ENCODE measurements at places on chromosomes 16 and 17.
A peak's percentile ranks its signal among the peaks of the same experiment; 100 is the strongest.

GRCh38 chr16:22670551-22671041 lies 143.4 kb upstream of the HS3ST2 start:
- no peak for DNase-seq

DNA sequence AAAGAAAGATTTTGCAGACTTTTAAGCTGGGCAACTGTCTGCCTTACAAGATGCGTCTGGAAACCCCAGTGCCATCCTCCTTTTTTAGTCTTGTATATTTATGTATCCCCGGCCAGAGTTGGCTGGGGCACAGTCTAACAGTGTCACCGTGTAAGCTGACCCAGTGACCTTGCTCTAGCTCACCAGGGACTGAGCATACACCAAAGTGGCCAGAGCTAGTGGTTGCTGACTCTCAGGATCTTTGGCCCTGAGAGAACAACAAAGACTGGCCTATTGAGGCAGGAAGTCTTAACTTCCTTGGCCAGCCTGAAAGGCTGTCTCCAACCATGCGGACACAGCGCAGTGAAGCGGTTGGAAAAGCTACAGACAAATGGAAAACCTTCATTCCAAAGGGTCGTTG lies 745.2 kb downstream of the WWOX start:
- no peak for DNase-seq

- DNase-seq = no peak
Observed at GRCh38 chr17:51687887-51688286, 427.5 kb downstream of the UTP18 start.

DNA sequence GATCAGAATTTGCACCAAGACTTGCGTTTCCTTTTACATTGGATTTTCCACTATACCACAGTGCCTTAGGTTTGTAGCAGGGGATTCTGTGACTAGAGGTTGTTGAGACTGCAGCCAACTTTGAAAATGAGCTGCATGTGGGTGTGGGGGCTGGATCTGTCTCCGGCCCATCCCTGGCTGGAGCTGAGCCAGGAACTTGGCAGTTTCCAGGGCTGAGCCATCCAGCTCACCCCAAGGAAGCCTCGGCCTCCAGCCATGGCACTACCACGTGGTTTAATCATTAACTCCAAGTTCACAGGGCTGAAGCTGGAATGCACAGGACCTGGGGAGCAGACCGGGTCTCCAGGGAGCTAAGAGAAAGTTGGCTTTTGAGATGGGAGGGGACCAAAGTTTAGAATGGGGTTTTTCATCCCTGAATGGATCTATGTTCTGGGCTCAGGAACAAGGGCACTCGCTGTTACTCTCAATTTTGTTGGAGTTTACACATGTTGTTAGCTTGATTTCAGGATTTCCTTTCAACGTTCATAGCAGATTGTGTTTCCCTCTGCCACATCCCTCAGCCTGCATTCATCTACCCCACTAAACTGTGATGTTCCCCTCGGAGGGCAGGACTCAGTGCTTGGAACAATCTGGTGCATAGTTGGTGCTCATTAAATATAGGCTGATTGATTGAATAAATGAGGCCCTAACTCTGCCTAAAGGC lies 42.3 kb upstream of the HNF1B start:
- DNase-seq = no peak

- no peak for DNase-seq
Observed at GRCh38 chr16:49547448-49547847, 173.8 kb downstream of the C16orf78 start.

GRCh38 chr16:65837464-65837863 lies 529.0 kb upstream of the CDH5 start:
- no peak for DNase-seq

DNA sequence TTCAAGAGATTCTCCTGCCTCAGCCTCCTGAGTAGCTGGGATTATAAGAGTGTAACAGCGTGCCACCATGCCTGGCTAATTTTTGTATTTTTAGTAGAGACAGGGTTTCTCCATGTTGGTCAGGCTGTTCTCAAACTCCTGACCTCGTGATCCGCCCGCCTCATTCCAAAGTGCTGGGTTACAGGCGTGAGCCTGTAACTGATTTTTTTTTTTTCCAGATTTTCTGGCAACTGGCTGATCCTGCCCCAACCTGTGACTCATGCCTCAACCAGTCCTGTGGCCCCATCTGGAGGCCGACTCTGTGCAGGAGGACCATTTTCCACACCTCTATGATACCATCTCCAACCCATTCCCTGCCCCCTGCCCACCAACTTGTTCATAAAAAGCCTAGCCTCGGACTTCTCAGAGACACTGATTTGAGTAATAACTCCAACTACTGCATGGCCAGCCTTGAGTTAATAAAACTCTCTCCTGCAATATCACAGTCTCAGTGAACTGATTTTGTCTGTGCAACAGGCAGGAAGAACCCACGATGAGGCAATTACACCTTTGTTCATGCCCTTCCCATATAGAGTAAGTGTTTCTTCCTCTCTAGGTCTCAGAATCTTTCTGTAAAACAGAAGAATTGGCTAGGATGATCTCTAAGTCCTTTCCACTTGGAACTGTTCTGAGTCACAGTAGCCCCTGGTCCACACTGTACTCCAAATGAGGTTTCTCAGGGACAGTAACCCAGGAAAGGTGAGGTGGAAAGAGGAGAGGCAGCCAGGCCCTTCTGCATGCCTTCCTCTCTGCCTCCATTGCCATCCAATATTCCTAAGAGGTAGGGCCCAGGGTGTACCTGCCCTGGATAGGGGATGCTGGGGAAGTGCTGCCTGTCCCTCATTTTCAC lies 8.8 kb upstream of the CNOT1 start:
- peak; percentile 60 for DNase-seq

DNA sequence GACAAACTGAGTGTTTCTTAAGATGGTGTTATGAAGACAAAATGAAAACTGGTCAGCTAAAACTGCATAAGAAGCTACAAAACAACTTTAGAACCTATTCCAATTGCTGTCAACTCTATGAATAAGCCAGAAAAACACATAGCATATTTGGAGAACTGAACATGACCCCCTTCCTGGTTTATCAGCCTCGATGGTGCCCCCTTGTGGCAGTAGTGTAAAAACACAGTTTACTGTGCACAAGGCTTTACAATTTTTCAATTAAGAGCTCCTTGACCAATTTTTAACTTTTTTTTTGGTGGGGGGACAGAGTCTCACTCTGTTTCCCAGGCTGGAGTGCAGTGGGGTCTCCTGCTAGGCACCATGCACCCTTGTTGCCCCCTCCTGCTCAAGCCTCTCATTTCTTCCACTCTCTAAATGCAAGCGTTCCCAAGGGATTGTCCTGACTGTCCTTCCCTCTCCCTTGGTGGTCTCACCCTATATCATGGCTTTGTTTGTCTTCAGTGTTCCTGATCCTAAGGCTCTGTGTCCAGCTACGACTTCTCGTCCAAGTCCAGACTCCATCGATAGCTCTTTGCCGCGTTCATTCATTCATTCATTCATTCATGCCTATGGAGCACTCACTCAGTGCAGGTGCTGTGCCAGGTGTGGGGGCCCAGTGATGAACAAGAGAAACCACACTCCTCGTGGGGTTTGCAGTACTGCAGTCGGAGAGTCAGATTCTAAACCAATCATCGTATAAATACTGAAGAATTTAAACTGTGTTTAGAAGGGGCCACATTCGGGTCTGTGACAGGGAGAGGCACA lies 7.5 kb downstream of the EIF1 start:
- DNase-seq = no peak

- peak; percentile 8 for DNase-seq
Observed at GRCh38 chr16:59593194-59593661, 859.1 kb upstream of the GOT2 start.

DNA sequence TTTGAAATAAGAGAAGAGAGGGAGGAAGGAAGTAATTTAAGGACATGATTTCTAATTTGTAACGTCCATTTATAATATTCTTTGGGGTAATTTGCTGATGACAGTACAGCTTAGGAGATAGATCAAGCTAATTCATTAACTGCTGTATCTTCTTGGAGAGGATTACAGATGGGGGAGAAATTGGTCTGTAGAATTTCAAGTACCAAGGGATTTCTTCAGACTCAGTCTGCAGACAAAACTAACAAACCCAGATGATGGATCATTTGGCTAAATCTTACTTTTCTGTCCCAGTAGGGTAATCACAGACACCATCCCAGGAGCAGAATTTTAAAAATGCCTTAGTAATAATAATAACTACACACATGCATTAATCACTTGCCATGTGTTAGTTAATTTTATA lies 711.8 kb downstream of the KCNJ2 start:
- DNase-seq = no peak

GRCh38 chr16:89623511-89624261 lies 10.2 kb downstream of the DPEP1 start:
- no peak for DNase-seq

DNA sequence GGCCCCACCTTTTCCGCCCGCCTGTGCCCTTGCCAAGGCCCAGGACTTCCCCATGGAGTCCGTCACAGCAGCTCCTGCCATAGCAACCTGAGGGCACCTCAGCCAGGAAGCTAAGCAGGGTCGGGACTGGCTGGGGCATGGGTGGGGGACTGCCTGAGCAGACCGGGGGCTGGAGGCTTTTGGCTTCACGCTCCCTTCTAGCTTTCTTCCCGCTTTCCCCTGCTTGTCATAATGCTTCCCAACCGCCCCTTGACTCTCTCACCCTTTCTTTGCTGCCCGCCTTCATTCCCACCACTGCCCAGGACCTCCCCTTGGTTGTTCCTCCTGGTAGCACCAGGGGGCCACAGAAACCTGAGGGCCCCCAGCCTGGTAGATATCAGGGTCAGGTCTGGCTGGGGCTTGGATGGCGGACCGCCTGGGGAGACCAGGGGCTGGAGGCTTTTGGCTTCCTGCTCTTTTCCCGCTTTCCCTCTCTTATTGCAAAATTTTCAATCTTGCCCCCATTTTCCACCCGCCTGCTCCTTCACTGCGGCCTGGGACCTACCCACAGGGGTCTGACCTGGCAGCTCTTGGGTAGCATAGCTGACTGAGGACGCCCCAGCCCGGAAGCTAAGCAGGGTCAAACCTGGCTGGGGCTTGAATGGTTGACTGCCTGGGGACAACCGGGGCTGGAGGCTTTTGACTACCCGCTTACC lies 2287.7 kb downstream of the TP53TG3F start:
- DNase-seq = no peak

DNA sequence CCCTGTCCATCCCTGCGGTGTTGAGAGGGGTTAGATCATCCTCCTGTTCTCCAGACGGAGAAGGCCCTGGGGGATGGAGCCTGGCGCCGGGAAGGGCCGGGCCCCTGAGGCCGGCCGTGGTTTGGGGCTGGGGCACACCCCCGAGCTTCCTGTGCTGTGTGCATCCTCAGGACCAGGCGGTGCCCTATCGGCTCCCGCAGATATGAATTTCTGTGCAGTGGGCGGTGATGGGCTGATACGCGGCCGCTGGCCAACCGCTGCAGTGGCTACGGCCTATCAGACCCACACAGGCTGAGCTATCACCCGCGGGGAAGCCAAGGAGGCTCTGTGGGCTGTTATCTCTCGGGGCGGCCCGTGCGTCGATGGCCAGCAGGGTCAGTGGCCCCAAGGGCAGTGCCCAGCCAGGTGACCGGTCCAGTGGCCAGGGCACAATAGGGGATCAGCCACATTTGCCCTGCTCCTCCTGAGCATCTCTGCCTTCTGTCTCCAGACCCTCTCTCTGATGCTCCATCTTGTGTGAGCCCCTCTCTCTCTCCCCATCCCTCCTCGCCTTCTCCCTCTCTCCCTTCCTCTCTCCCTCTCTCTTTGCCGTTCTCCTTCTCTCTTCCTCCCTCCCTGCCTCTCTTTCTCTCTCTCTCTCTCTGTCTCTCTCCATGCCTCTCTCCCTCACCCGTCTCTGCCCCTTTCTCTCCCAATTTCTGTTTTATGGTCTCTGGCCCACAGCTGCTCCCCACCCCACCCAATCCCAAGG lies 38.7 kb downstream of the ZFPM1 start:
- DNase-seq = no peak

- no peak for DNase-seq
Observed at GRCh38 chr16:66856184-66856730, 12.0 kb downstream of the CA7 start.

GRCh38 chr17:42584880-42585279 lies 7.4 kb upstream of the PSMC3IP start:
- DNase-seq = no peak

GRCh38 chr16:75238132-75238852 lies 13.1 kb downstream of the BCAR1 start:
- DNase-seq = no peak

DNA sequence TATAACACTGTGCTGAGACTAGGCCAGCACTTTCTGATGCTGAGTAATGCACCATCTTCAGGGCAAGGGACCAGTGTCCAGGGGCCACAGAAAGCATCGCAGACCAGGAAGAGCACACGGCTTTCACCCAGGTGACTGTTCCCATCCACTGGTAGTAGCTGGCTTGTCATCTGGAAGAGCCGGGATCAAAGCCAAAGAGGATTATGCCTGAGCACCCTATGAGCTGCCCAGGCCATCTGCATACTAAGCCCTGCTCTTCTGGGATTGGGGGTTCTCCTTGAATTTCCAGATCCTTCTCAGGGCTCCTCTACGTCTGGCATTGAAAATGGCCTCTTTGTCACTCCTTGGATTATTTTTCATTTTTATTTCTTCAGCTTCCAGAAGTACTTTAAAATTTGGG lies 140.7 kb downstream of the IRX3 start:
- no peak for DNase-seq

- DNase-seq = no peak
Observed at GRCh38 chr16:29857133-29857760, 5.8 kb downstream of the CDIPT start.

GRCh38 chr16:74720579-74720978 lies 19.9 kb upstream of the MLKL start:
- no peak for DNase-seq

GRCh38 chr16:84684592-84684965 lies 15.2 kb upstream of the USP10 start:
- DNase-seq = no peak

- no peak for DNase-seq
Observed at GRCh38 chr17:65637786-65638185, 76.3 kb upstream of the AXIN2 start.

- no peak for DNase-seq
Observed at GRCh38 chr16:85061566-85061965, 34.0 kb downstream of the KIAA0513 start.

DNA sequence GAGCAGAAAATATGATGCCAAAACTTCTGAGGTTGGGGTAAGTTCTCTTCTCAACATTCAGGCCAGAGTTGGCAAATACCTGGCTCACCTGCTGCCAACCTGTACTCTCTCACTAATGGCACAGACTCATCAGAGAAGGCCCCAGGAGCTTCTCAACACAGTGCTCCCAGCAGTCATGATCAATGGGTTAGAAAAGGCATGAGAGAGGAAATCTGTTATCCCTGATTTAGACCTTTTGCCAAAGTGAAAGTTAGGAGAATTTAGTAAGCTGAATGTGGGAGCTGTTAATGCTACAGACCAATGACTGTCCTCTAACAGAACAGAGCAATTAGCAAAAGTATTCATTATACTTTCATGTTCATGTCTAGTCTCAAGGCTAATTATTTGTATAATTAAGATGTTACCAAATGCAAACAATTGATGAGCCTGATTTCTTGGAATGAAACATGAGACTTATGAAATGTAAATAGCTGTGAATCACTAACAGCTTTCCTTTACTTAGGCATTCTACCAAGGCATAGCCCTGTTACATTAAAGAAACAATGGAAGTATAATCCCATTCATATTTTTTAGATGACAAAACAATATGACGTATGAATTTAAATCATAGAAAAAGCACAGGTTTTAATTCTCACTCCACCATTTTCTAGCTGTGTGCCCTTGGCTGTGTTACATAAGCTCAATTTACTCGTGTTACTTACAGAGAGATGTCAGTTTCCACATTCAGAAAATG lies 68.7 kb upstream of the MARCHF10 start:
- no peak for DNase-seq

GRCh38 chr17:32350666-32351418 lies 885 bp downstream of the ZNF207 start:
- no peak for DNase-seq

GRCh38 chr17:78731904-78732303 lies 50.2 kb downstream of the CYTH1 start:
- no peak for DNase-seq

All from epithelial cell of prostate (primary cell).